Metanephros (tissue), 2 donors: ENCODE measurements at places on chromosomes 12 and 14. TPM values are rescaled to one million over a fixed set of nuclear protein-coding genes. Genes with fewer than 3 reads are reported as not detected.

CABP1 gene
- 1.9 TPM for total RNA-seq

KIF26A gene
- total RNA-seq = 28.4 TPM

SMIM41 gene
- total RNA-seq = 0.35 TPM

RPGRIP1 gene
- total RNA-seq = 1.1 TPM

SLCO1B1 gene
- total RNA-seq = not detected

RNASE7 gene
- total RNA-seq = 0.18 TPM

MANSC4 gene
- total RNA-seq = 0.29 TPM

BDKRB2 gene
- 7.8 TPM for total RNA-seq

KLRC2 gene
- not detected for total RNA-seq

TBX3 gene
- total RNA-seq = 87.9 TPM

ADCY6 gene
- 75.3 TPM for total RNA-seq

SYCP3 gene
- 0.12 TPM for total RNA-seq

KCNC2 gene
- 2.2 TPM for total RNA-seq

NINJ2 gene
- 3.6 TPM for total RNA-seq

LMBR1L gene
- 69.4 TPM for total RNA-seq

KRT83 gene
- total RNA-seq = not detected

SLC10A1 gene
- not detected for total RNA-seq

SOX5 gene
- total RNA-seq = 25.2 TPM

CAPZA3 gene
- not detected for total RNA-seq

EEA1 gene
- total RNA-seq = 12.3 TPM

OTX2 gene
- total RNA-seq = 0.23 TPM

TMEM119 gene
- total RNA-seq = 29.7 TPM

SYT10 gene
- total RNA-seq = 0.23 TPM

SIX6 gene
- not detected for total RNA-seq

CLEC9A gene
- total RNA-seq = 0.93 TPM

ACSM4 gene
- total RNA-seq = not detected

ESR2 gene
- total RNA-seq = 0.88 TPM

FRMD6 gene
- 40.8 TPM for total RNA-seq

COX14 gene
- total RNA-seq = 48.9 TPM

REP15 gene
- total RNA-seq = 1.6 TPM

NUAK1 gene
- 10.7 TPM for total RNA-seq

BATF gene
- 1.8 TPM for total RNA-seq

KRT74 gene
- total RNA-seq = not detected

SDR9C7 gene
- total RNA-seq = not detected

DNAL1 gene
- 9.9 TPM for total RNA-seq

KLRK1 gene
- 0.41 TPM for total RNA-seq

GZMB gene
- total RNA-seq = 1.4 TPM

RIN3 gene
- 12.7 TPM for total RNA-seq
